ENCODE measurements at places on chromosomes 2 and 18. TPM values are rescaled to one million over a fixed set of nuclear protein-coding genes. Genes with fewer than 3 reads are reported as not detected.

Gene CYS1
- 1.2 TPM for total RNA-seq

Gene CIB4
- total RNA-seq, result not detected

Gene RIT2
- not detected for total RNA-seq

Gene MTERF4
- total RNA-seq, result 43.2 TPM

Gene GPN1
- 44.9 TPM for total RNA-seq

Gene PARD6G
- total RNA-seq, result 60.2 TPM

Gene NEURL3
- total RNA-seq, result 0.51 TPM

Gene RBKS
- total RNA-seq, result 1.2 TPM

Gene COPS8
- total RNA-seq, result 80.2 TPM

Gene PLGLB2
- 0.65 TPM for total RNA-seq

Gene CFAP221
- total RNA-seq, result not detected

Gene BBS5
- 3.2 TPM for total RNA-seq

Gene DCDC2C
- under 0.01 TPM for total RNA-seq

Gene LRRTM4
- not detected for total RNA-seq

Gene CCDC148
- total RNA-seq, result 0.51 TPM

Gene KCNIP3
- 0.51 TPM for total RNA-seq

Gene ACMSD
- 0.34 TPM for total RNA-seq

Gene RNASEH1
- total RNA-seq, result 23.5 TPM

Gene GAL3ST2
- not detected for total RNA-seq

Data from dermis blood vessel endothelial cell (primary cell).